ENCODE measurements at places on chromosomes 11 and 22. TPM values are rescaled to one million over a fixed set of nuclear protein-coding genes. Genes with fewer than 3 reads are reported as not detected.

VSIG2 gene
- 0.08 TPM for total RNA-seq

MPZL3 gene
- total RNA-seq, result 0.25 TPM

BATF2 gene
- 0.58 TPM for total RNA-seq

ADORA2A gene
- 0.92 TPM for total RNA-seq

ENDOD1 gene
- 16.3 TPM for total RNA-seq

Data from A549 treated with AZD2906 at 1 μM for 4 hours (cell line).